Upper lobe of right lung (tissue), 1 donor: ENCODE measurements at places on chromosomes 3 and 15. TPM values are rescaled to one million over a fixed set of nuclear protein-coding genes. Genes with fewer than 3 reads are reported as not detected.

- no peak for DNase-seq
These were observed 1.9 kb downstream of the KLF13 start for GRCh38 chr15:31328428-31328968.

- DNase-seq = no peak
These were observed 19.2 kb upstream of the TFDP2 start for GRCh38 chr3:142168514-142168913.

DNA sequence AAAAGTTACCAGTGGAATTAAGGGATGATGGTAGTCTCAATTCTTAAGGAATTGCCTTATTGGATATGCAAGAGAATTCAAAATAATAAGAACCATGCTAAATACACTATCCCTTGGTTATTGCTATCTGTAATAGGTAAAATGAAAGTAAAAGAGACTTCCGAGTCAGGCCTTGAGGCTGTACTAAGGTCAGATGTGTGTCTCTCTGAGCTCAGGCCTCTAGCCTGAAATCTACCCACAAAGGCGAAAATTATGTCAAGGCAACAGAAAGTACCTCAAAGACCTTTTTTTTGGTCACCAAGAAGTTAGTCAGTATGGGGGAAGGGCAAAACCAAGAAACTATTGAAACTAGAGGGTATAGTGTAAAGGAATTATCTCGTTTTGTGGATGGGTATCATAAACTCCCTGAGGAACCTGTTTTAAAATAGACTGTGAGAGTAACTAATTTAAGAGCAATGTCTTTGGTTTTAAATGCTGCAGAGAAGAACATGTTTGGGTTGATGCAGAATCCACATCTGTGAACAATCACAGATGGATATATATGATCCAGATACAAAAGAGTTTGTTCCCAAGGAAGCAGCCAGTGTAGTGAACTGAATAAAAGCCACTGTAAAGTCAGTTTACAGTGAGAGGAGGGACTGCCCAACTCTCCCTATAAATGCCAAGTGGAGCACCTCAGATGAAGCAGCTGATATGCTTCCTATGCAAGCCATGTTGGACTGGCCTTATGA, 382.3 kb upstream of the SEMA6D start:
- DNase-seq = no peak

- no peak for DNase-seq
These were observed 172.7 kb upstream of the TRIM42 start for GRCh38 chr3:140505213-140505612.

Gene SQOR
- total RNA-seq = 103 TPM

DNA sequence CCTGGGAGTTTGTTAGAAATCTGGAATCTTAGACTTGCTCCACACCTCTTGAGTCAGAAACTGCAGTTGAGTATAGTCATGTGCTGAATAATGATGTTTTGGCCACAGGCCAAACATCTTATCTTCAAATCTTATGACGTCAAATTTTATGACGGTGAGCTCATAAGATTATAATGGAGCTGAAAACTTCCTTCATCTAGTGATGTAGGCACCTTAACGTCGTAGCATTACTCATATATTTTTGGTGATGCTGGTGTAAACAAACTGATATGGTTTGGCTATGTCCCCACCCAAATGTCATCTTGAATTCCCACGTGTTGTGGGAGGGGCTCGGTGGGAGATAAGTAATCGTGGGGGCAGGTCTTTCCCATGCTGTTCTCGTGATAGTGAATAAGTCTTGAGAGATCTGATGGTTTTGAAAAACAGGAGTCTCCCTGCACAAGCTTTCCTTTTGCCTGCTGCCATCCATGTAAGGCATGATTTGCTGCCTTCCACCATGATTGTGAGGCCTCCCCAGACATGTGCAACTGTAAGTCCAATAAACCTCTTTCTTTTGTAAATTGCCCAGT, 268.0 kb upstream of the PROK2 start:
- no peak for DNase-seq

DNA sequence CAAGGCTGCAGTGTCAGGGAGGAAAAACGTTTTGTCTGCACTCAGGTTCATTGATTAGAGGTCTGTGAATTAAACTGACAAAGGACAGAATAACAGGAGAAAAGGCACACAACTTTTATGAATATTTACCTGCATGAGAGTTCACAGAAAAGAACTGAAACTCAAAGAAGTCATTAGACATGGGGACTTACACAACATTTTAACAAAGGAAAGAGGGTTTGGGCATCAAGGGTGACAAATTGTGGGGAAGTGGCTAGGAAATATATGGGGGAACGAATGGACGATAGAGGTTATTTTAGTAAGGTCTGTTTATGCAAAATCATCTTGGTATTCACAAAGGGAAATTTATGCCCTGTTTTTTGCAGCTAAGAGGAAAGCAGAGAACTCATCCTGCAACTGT, 65.6 kb upstream of the C15orf39 start:
- DNase-seq = no peak

DNA sequence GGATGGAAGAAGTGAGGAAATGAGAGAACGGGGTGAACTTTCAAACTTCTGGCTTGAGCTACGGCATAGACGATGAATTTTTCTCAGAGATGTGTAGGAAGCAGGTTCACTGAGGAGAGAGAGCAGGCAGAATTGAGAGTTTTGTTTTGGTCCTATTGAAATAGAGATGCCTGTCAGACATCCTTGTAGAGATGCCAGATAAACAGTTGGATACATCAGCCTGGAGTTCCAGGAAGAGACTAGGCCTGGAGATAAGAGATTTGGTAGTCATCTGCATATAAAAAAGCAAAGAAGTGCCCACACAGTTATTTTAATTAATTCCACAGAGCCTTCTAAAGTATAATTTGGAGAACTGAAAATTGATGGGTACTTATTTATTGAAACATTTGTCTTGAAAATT, 495.6 kb downstream of the IL5RA start:
- DNase-seq = no peak
